HS-5 (cell line): ENCODE measurements at places on chromosomes 5 and 9.

GRCh38 chr5:16551628-16552027, 65.2 kb downstream of the RETREG1 start:
- no peak for DNase-seq

DNA sequence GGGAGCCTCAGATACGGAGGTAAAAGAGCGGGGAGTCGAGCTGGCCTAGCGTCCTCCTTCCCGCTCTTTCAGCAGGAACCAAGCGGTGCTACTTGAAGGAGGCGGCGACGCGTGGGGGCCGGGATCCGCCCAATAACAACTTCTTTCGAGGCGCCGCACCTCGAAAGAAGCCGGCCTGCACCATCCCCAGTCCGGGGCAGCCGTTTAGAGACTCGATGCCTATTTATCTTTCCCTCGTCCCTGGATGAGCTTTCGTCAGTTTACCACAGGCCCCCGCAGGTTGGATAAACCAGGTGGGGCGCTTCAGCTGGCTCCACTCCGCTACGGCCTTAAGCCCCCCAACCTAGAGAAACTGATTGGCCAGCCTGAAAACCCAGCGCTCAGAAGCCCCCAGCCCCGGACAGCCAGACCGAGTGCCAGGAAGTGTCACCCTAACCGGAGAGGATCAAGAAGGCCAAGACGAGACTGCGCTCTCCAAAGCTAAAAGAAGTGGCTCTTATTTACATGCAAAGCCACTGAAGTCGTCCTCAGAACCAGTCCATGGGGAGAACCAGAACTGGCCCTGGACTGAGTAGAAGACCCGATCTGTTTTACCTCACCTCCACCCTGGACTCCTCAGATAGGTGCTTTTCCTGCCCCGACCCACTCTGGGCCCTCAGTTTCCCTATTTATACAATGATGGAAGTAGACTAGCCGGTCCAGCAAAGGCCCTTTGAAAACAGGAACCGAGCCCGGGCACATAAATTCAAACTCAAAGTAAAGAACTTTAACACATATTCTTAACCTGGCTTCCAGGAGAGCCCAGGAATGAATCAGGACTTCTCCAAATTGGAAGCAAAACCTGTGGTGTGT, 1.4 kb downstream of the HAND1 start:
- DNase-seq = no peak

- DNase-seq = no peak
These were observed 29.5 kb downstream of the ANKH start for GRCh38 chr5:14842117-14842516.

DNA sequence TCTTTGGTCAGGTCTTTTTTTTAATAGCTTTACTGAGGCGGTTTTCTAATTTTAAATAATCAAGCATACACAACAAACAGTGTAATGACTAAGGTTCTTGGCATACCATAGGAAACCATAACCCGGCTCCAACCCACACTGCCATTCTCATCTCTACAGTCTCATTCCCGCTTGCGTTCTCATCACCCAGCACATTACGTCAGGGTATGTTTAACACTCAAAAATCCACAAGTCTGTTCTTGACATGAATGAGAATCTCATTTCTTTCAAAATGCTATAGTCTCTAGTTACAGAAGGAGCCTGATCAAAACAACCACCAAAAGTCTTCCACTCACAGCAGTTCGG, 505 bp downstream of the C5orf34 start:
- peak; percentile 60 for DNase-seq

DNA sequence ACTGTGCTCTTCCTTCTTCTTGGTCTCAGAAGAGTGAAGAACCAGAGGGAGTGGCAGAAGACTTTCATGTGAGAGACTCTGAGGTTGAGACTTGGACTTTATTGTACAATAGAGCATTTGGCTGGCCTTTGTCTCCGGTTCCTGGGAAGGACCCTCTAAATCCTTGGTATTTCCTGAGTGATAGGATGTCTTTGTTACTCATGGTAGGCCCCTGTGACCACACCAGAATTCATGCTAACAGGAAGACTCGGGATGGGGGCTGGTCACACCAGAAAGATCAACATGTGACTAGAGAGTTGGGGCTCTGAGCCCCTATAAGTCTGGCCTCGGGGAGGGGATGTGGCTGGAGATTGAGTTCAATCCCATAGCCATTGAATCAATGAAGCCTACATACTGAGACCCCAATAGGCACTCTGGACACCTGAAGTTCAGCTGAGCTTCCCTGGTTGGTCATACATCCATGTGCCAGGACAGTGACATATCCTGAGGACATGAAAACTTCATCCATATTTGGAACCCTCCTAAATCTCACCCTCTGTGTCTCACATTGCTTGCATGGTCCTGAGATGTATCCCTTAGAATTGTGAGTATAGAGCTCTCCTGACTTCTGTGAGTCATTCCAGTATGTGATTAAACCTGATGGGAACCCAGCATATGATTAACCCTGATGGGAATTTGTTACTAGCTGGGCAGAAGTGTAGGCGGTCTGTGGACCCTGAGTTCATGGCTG, 201.7 kb downstream of the GADD45G start:
- no peak for DNase-seq
